Tibial artery (tissue), 4 donors: ENCODE measurements at places on chromosomes 11 and 22.
A peak's percentile ranks its signal among the peaks of the same experiment; 100 is the strongest.

DNA sequence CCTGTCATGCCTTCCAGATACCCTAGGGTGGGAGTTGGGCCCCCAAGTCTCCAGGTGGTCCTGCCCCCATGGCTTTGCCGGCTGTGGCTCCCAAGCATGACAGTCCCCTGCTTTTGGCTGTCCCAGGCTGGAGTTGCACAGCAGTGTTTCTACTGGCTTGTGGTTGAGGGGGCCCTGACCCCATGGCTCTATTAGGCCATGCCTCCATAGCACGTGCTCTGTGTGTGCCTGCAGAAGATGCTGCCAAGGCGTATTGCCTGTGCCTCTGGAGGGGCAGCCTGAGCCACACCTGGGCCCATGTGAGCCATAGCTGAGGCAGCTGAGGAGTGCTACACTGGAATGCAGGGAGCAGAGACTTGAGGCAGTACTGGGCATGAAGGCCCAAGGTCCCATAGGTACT is 25.4 kb upstream of the CD81 start:
- no peaks in the 10 kb centered on the region for H3K36me3 ChIP-seq
- H3K27me3 ChIP-seq, result no peaks in the 10 kb centered on the region
- H3K4me1 ChIP-seq, result no peaks in the 10 kb centered on the region
- no peak for DNase-seq

GRCh38 chr22:17891481-17892167 is 117.4 kb upstream of the BID start:
- H3K27me3 ChIP-seq, result no peaks in the 10 kb centered on the region
- peak overlapping the region; percentile 31 for H3K27ac ChIP-seq
- DNase-seq, result peak; percentile 71
- H3K4me3 ChIP-seq, result no peak overlapping the region
- H3K36me3 ChIP-seq, result peaks cover 54% of the 10 kb centered on the region
- no peaks in the 10 kb centered on the region for H3K4me1 ChIP-seq

- H3K4me3 ChIP-seq, result no peak overlapping the region
- no peaks in the 10 kb centered on the region for H3K36me3 ChIP-seq
- H3K4me1 ChIP-seq, result peaks cover 36% of the 10 kb centered on the region
- no peak overlapping the region for H3K27ac ChIP-seq
- no peak for DNase-seq
Measured at GRCh38 chr11:117071344-117071787, 26.9 kb downstream of the SIK3 start.

DNA sequence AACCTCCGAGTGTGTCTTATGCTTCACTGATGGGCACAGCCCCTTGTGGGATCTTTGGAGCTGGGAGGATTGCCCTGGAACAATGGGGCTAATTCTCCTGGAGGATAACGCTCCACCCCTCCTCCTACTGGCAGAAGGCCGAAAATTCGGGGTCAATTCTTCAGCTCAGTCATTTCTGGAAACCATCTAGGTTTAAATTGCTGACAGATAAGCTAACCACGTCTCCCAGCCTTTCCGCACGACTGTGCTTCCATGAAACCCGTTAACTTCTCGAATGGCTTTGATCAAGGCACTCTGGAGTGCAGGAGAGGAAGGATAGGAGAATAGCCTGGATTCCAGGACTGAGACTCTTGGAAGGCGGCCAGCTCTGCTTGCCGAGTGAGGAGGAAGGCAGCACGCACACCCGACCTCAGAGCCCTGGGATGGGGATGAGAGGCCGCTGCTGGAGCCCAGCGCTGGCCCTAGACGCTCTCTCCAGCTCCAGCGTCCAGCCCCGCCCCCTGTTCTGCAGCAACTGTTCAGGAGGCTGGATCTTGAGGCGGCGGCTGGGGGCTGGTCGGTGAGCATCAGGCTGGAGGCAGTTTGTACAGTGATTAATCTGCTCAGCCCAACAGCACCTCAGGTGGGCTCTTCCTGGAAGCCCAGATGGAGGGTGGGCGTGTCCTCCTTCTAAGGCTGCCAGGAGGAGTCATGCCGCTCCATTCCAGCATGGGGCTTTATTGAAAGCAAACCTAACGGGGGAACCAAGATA is 176.7 kb upstream of the NCAM1 start:
- H3K4me1 ChIP-seq, result peaks cover 27% of the 10 kb centered on the region
- peak; percentile 73 for DNase-seq
- peak overlapping the region; percentile 24 for H3K4me3 ChIP-seq
- H3K36me3 ChIP-seq, result no peaks in the 10 kb centered on the region
- H3K27me3 ChIP-seq, result no peaks in the 10 kb centered on the region

GRCh38 chr22:43824724-43825420 is 12.8 kb upstream of the EFCAB6 start:
- H3K4me3 ChIP-seq, result no peak overlapping the region
- no peaks in the 10 kb centered on the region for H3K27me3 ChIP-seq
- H3K27ac ChIP-seq, result no peak overlapping the region
- DNase-seq, result peak; percentile 40
- no peaks in the 10 kb centered on the region for H3K4me1 ChIP-seq

- no peak overlapping the region for H3K4me3 ChIP-seq
- H3K4me1 ChIP-seq, result no peaks in the 10 kb centered on the region
- no peak overlapping the region for H3K27ac ChIP-seq
- no peaks in the 10 kb centered on the region for H3K27me3 ChIP-seq
Measured at GRCh38 chr11:5500393-5500801, 9.4 kb downstream of the UBQLN3 start.

DNA sequence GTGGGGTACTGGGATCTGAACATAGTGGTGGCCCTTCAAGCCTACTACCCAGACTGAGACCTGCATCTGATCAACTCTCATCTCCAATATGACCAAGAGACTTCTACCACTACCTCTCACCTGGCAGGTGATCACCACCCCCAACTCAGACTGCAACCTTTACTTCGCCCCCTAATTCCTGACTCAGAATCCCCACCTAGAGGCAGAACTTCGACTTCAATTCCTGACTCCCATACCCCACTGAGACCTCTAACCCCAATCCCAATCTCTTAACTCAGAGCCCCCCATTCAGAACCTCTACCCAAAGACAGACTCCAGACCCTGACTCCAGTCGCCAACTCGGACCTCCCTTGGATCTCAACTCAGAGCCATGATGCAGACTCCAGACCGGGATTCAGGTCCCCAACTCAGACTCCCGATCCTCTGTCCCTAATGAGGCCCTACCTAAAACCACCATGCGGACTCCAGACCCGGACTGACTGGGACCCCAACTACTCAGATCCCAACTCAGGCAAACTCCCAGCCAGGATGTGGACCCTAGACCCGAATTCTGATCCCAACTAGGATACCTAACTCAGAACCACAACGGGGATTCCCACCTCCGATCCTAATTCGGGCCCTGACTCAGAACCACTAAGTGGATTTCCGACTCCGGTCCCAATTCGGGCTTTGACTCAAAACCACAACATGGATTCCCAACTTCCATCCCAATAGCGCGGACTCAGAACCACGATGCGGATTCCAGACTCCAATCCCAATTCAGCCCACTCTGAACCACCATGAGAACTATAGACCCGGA is 1.2 kb downstream of the KCNQ1OT1 start:
- peak; percentile 16 for DNase-seq
- no peaks in the 10 kb centered on the region for H3K27me3 ChIP-seq
- peak overlapping the region; percentile 83 for H3K27ac ChIP-seq
- peak overlapping the region; percentile 66 for H3K4me3 ChIP-seq
- H3K36me3 ChIP-seq, result no peaks in the 10 kb centered on the region
